Right atrium auricular region (tissue), 2 donors: ENCODE measurements at places on chromosomes 5 and 9. TPM values are rescaled to one million over a fixed set of nuclear protein-coding genes. Genes with fewer than 3 reads are reported as not detected.

- no peaks in the 10 kb centered on the region for H3K27me3 ChIP-seq
- no peak overlapping the region for H3K27ac ChIP-seq
- DNase-seq = no peak
Measured at GRCh38 chr9:137187386-137187785, 974 bp downstream of the ANAPC2 start.

GRCh38 chr5:156149213-156149612, 177.8 kb upstream of the SGCD start:
- H3K4me3 ChIP-seq = no peak overlapping the region
- no peaks in the 10 kb centered on the region for H3K36me3 ChIP-seq
- H3K4me1 ChIP-seq = no peaks in the 10 kb centered on the region
- H3K27ac ChIP-seq = no peak overlapping the region
- H3K27me3 ChIP-seq = no peaks in the 10 kb centered on the region

DNA sequence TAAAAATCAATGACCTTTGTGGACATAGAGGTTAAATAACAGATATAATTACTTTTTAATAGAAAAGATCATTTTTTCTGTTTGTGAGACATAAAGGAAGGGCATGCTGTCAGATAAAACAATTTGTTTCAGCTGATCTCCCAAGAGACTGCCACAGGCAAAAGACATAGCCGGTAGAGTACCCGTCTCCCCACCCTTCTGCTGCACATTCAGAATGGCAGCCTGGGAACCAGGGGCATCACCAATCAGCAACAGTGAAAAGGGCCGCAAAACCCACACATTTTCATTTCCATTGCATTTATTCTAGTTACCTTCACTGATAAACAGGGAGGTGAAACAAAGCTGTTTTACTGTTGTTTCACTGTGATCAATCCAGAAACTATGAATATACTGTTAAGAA, 357.7 kb downstream of the ARRDC3 start:
- no peaks in the 10 kb centered on the region for H3K27me3 ChIP-seq
- H3K27ac ChIP-seq = no peak overlapping the region
- H3K4me3 ChIP-seq = no peak overlapping the region
- H3K36me3 ChIP-seq = no peaks in the 10 kb centered on the region
- no peak for DNase-seq

GRCh38 chr5:144117412-144117811, 53.0 kb downstream of the YIPF5 start:
- no peaks in the 10 kb centered on the region for H3K36me3 ChIP-seq
- no peak overlapping the region for H3K27ac ChIP-seq
- no peaks in the 10 kb centered on the region for H3K27me3 ChIP-seq
- no peaks in the 10 kb centered on the region for H3K4me1 ChIP-seq
- no peak for DNase-seq

- DNase-seq = no peak
- H3K4me1 ChIP-seq = no peaks in the 10 kb centered on the region
- H3K4me3 ChIP-seq = no peak overlapping the region
- no peaks in the 10 kb centered on the region for H3K36me3 ChIP-seq
- H3K27me3 ChIP-seq = no peaks in the 10 kb centered on the region
Measured at GRCh38 chr5:91484662-91485061, 101.5 kb upstream of the ARRDC3 start.

GRCh38 chr9:121576281-121577075, 75.0 kb upstream of the DAB2IP start:
- peaks cover 27% of the 10 kb centered on the region for H3K4me1 ChIP-seq
- H3K4me3 ChIP-seq = no peak overlapping the region
- H3K27ac ChIP-seq = peak overlapping the region; percentile 40
- no peaks in the 10 kb centered on the region for H3K27me3 ChIP-seq
- no peak for DNase-seq

- no peak overlapping the region for H3K4me3 ChIP-seq
- no peak overlapping the region for H3K27ac ChIP-seq
- no peaks in the 10 kb centered on the region for H3K27me3 ChIP-seq
- no peaks in the 10 kb centered on the region for H3K4me1 ChIP-seq
- no peak for DNase-seq
Measured at GRCh38 chr9:97749928-97750327, 52.8 kb upstream of the XPA start.

GRCh38 chr9:123416176-123416575, 60.2 kb downstream of the CRB2 start:
- H3K4me3 ChIP-seq = no peak overlapping the region
- no peak overlapping the region for H3K27ac ChIP-seq
- no peaks in the 10 kb centered on the region for H3K36me3 ChIP-seq

DNA sequence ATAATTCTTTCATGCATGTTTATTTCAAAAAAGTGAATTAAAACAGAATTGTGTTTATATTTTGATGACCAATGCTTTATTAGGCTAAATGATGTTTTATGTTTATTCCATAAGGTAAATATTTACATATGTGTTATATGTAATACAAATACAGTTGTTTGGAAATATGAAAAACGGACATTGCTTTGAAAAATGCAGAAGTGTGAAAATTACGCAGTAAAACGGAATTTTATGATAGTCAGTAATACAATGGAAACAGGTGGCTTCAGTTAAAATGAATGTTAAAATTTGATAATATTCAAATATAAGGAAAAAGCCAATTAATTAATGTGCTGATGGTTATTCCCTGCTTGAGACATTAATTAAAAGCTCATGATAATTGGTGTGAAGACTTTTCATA, 1633.8 kb downstream of the MAT2B start:
- H3K4me1 ChIP-seq = no peaks in the 10 kb centered on the region
- no peak for DNase-seq
- no peak overlapping the region for H3K4me3 ChIP-seq
- no peaks in the 10 kb centered on the region for H3K36me3 ChIP-seq

- DNase-seq = no peak
- H3K36me3 ChIP-seq = no peaks in the 10 kb centered on the region
- peaks cover 55% of the 10 kb centered on the region for H3K4me1 ChIP-seq
- H3K27me3 ChIP-seq = no peaks in the 10 kb centered on the region
Measured at GRCh38 chr9:110089681-110090370, 118.1 kb downstream of the C9orf152 start.

DNA sequence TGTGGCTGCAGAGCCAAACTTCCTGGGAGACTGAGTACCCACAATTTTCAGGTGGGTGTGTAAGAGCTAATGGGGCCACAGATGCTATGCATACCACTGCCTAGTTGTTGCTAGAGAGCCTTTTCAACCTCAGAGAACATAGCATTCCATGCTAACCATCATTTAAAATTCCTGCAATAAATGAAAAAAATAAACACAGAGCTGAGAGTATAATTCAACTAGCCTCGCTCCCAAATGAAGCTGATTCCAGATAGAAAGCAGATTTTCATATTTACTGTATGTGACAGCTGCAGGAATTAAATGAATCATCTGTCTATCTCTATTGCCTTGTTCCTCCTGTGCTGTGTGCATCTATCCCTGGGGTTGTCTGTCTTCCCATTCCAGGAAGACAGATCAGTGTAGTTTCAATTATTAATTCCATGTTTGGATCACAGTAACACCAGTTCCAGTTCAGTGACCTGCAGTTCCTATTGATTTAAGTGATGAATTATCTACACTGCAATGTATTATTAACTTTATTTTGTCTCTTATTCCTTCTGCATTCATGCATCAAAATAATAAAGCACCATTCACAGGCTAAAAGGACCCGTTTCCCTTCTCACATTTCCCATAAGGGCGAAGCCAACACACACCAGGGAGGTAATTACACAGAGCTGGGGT, 324.5 kb downstream of the SLIT3 start:
- no peak overlapping the region for H3K27ac ChIP-seq
- no peak for DNase-seq
- no peaks in the 10 kb centered on the region for H3K27me3 ChIP-seq

The HAPLN1 gene
- 0.12 TPM for total RNA-seq

The MARCHF3 gene
- total RNA-seq = 14.5 TPM
